ENCODE measurements at places on chromosomes 16 and 17.

DNA sequence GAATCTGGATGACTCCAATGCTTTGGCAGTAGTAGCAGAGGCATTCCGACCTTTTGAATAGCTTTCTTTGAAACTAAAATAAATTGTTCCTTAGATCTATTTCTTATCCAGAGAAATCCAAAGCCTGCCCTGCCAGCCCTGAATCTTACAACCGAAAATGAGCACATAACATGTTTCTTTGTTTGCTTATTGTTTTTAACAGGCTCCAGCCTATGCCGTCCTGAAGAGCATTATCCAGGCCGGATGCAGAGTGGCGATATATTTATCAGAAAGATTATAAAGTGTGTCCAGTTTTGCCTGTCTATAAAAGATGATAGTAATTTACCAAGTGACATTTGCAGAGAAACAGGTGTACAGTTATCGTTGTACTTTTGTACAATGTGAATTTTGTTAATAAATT is 10.5 kb downstream of the COQ7 start:
- no peak for DNase-seq

DNA sequence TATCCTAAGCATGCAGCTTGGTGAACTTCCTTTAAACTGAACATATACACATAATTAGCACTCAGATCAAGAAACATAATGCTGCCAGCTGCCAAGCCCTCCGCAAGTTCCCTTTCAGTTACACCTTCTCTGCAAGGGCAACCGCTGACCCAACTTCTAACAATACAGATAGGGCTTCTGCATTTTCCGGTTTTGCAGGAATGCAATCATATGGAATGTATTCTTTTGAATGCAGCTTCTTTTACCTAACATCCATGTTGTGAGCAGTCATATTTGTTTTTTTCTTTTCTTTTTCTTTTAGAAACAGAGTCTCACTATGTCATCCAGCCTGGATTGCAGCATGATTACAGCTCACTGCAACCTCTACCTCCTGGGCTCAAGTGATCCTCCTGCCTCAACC is 110.7 kb downstream of the GSG1L start:
- no peak for DNase-seq

- no peak for DNase-seq
These were observed 540 bp downstream of the PPP4C start for GRCh38 chr16:30076276-30076791.

DNA sequence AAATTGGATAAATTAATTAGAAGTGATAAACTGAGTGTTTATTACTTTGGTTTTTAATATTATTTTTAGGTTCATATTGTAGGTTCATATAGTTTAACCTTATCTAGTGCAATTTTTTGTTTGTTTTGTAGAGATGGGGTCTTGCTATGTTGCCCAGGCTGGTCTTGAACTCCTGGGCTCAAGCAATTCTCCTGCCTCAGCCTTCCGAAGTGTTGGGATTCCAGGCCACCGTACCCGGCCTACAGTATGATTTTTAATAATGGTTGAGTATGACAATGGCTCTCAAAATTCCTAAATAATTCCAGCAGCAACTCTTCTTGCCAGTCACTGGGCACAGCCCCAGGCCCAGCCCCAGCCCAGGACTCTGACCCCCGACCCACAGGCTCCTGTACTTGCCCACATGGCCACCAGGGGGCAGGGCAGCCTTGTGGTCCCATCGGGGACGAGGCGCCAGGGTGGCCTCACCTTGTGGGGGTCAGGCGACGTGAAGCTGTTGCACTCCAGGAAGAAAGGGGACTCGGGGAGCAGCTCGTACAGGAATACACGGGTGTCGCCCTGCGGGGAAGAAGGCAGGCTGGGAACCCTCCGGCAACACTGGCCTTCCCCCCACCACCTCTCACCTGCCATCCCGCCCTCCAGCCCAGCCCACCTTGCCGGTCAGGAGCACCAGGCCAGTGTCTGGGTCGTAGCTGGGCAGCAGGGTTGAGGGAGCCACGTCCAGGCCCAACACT is 7.9 kb upstream of the PAM16 start:
- peak; percentile 63 for DNase-seq

DNA sequence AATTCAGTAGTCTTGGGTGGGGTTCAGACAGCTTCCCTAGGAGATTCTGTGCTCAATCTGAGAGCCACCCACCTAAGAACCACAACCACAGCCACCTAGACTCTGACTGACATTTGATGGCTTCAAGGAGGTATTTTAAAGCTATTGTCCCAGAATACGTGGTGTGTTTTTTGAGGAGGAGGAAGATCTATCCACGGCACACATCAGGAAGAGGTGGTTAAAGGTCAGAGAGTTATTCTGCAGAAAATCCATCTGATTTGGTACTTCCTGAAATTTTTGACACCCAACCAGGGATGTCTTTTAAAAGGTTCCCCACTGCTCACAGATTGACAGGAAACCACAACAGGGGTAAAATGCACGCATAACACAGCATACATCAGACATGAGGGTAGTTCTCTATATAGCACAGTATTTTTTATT is 25.1 kb downstream of the SMARCE1 start:
- no peak for DNase-seq

GRCh38 chr17:58786586-58787295 is 31.1 kb downstream of the PPM1E start:
- DNase-seq: no peak

- no peak for DNase-seq
These were observed 14.8 kb downstream of the FAM234A start for GRCh38 chr16:249431-249830.
